ENCODE measurements at places on chromosomes 11 and 22.

GRCh38 chr11:44421090-44421675 lies 111.2 kb upstream of the ALX4 start:
- no peak for DNase-seq

DNA sequence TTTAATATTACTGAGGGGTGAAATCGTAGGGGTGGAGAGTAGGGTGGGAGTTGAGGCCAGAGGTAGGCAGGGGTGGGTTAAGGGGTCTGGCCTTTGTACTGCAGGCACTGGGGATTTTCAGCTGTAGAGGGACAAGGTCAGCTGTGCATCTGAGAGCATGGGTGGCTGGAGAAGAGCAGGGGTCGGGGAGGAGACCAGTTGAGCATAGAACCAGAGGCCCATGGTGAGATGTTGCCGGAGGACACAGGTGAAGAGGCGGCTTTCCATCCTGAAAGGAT lies 12.1 kb upstream of the CELSR1 start:
- DNase-seq = no peak

GRCh38 chr11:128604723-128605122 lies 17.4 kb upstream of the ETS1 start:
- no peak for DNase-seq

GRCh38 chr22:35444685-35445399 lies 44.9 kb downstream of the MCM5 start:
- DNase-seq = no peak

DNA sequence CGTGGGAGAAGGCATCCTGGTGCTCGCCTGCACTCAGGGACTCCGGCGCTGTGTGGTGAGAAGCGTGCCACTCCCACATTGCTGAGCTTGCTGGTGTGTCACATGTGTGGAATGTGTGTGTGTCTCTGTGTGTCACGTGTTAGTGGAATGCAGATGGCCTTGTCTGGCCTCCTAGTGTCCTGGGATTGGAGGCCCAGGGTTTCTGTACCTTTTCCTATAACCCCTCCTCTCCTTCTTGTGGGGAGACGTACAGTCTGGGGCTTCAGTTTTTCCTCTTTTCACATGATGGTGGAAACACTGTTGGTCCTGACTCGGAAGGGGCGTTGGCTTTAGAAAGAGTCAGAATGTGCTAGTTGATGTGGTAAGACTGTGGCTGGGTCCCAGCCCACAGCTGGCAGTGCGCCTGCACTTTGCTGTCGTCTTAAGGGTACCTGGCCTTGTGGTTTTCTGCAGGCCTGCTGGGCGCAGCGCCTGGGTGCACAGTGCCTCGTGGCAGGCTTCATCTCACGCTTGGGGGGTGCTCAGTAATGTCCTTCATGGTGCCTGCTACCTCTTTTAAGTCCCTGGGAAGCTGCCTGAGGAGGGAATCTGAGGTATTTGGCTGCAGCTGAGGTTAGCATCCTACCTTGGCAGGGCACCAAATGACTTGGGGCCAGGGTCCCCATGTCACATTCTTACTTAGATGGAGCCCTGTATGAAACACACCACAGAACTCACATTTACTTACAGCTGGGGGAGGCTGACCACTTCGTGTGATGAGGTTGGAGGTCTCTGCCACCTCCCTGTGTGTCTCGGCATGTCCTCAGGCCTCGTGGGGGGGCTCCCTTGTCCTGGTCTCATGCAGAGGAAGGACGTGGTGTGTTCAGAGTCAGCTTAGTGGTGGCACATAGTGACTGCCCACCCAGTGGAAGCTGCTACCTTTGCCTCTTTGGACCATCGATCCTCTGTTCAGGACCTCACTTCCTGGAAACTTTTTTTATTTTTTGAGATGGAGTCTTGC lies 61.9 kb downstream of the MED15 start:
- DNase-seq = no peak

DNA sequence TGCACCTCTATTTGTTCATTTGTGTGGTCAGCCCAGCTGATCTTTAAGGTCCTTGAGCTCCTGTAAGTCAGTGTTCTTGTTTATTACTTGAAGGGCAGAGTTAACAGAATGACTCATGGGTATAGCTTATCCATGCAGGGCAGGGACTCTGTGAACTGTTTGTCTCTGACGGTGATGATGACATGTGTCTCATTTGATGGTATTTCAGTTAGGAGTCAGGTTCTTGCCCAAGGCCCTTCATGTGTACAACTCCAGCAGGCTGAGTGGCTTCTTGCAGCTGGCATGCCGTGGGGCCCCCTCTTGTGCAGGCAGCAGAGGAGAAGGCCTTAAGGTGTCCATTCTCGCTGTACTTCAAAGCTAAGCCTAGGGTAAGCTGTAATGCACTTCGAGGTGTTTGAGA lies 165.1 kb downstream of the DBX1 start:
- DNase-seq = no peak
